ENCODE measurements at places on chromosomes 2 and 18. TPM values are rescaled to one million over a fixed set of nuclear protein-coding genes. Genes with fewer than 3 reads are reported as not detected.

NTSR2 gene
- not detected for polyA plus RNA-seq

C2orf78 gene
- polyA plus RNA-seq = not detected

CRYGB gene
- polyA plus RNA-seq = not detected

CFC1 gene
- not detected for polyA plus RNA-seq

ANKRD62 gene
- polyA plus RNA-seq = not detected

ABCB11 gene
- 0.37 TPM for polyA plus RNA-seq

KIAA2012 gene
- 0.36 TPM for polyA plus RNA-seq

SIX2 gene
- polyA plus RNA-seq = 5.8 TPM

MTA3 gene
- 67.1 TPM for polyA plus RNA-seq

L3MBTL4 gene
- polyA plus RNA-seq = 4.2 TPM

DCC gene
- 0.36 TPM for polyA plus RNA-seq

LRRC30 gene
- 6.7 TPM for polyA plus RNA-seq

FBLN7 gene
- 12.2 TPM for polyA plus RNA-seq

SGPP2 gene
- polyA plus RNA-seq = 4.1 TPM

SPP2 gene
- not detected for polyA plus RNA-seq

FN1 gene
- 502 TPM for polyA plus RNA-seq

REG1B gene
- polyA plus RNA-seq = not detected
